ENCODE measurements at places on chromosomes 12 and 14.

GRCh38 chr12:67710582-67710981 is 62.0 kb downstream of the DYRK2 start:
- H3K27ac ChIP-seq = no peak overlapping the region
- H3K27me3 ChIP-seq = no peaks in the 10 kb centered on the region
- no peak overlapping the region for H3K4me3 ChIP-seq
- no peaks in the 10 kb centered on the region for H3K4me1 ChIP-seq
- no peaks in the 10 kb centered on the region for H3K36me3 ChIP-seq
- DNase-seq = no peak

DNA sequence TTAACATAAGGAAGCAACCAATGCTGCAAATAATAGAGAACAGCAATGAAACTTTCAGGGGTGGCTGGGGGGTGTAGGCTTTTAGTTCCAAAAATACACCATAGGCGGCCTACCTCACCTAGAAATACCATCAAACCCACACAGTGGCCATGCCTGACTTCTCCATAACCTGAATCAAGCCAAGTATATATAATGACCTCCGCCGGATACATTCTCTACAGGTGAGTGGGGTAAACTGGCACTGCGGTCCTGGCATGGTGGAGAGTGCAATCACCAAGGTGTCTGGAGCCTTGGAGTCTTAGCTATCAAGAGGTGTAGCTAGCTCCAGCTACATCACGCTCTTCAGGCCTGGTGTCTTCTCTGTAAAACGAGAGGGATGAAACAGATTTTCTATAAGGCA is 1.2 kb downstream of the ZBTB25 start:
- H3K4me1 ChIP-seq = peaks cover 9% of the 10 kb centered on the region
- H3K36me3 ChIP-seq = no peaks in the 10 kb centered on the region
- H3K27ac ChIP-seq = no peak overlapping the region
- no peaks in the 10 kb centered on the region for H3K27me3 ChIP-seq
- no peak overlapping the region for H3K4me3 ChIP-seq
- no peak for DNase-seq

DNA sequence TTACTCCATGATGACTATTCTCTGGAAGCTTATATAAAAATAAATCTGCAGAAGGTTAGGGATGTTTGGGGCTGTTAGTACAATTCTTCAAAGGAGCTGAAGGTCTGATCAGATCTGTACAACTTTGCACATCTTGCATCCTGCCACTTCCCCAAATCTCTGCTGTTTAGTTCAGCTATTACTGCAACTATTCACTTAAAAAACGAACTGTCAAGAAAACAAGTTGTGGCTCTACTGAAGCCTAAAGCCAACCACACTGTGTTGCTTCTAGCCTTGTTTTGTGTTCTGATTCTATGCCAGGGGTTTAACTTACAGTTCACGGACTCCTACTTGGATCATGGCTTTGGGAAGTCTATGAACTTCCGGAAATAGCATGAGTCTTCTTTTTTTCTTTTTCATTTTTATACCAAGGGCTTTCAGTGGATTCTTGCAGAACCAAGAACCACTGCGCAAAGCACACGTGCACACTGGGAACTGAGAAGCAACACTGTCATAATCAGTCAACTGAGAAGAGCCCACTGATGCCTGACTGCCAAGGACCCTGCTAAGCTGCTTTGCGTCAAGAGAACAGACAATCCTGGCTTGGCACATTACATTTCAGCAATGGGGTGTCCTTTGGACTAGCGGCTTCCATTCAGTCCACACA is 66.3 kb upstream of the EEA1 start:
- H3K4me1 ChIP-seq = no peaks in the 10 kb centered on the region
- no peak overlapping the region for H3K4me3 ChIP-seq
- no peaks in the 10 kb centered on the region for H3K27me3 ChIP-seq
- no peaks in the 10 kb centered on the region for H3K36me3 ChIP-seq
- H3K27ac ChIP-seq = no peak overlapping the region
- no peak for DNase-seq

DNA sequence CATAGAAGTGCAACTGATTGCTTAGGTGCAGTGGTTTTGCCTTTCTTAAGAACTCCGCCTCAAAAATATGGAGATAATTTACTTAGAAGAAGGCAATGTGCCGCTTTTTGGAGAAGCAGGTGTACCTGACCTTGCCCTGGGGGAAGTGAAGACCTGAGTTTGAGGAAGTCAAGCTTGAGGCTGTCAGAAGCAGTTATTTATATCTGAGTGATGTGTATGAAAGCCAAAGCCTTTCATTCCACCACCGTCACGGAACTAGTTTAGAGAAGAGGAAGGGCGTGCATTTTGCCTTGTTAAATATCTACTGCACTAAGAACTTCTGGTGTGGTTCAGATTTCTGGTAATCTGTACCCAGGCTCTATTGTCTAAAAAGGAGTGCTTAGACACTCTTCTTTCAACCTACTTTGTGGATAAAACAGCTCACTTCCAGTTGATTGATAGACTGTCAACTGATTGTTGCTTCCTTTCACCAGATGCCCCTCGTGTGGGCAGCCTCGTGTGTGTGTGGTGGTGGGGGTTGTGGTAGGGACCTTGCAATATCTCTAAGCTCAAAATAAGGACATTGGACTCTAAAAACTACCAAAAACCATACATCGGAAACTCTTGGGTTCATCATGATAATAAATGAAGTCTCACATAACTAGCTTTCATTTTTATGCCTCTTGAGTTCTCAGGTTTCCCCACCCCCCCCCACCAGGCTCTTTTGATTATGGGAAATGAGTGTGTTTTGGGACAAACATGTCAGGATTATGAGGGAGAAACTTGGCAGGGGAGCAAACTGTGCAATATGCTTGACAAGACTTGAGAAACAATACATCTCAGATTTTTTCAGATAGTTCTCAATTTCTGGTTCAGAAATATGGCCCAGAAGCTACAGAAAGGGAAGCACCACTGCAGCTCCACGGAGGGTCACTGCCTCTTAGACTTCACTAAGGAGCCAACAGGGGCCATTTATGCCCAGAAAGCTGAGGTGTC is 78.6 kb downstream of the ARF6 start:
- DNase-seq = no peak
- H3K36me3 ChIP-seq = no peaks in the 10 kb centered on the region
- no peak overlapping the region for H3K4me3 ChIP-seq
- H3K27ac ChIP-seq = no peak overlapping the region

DNA sequence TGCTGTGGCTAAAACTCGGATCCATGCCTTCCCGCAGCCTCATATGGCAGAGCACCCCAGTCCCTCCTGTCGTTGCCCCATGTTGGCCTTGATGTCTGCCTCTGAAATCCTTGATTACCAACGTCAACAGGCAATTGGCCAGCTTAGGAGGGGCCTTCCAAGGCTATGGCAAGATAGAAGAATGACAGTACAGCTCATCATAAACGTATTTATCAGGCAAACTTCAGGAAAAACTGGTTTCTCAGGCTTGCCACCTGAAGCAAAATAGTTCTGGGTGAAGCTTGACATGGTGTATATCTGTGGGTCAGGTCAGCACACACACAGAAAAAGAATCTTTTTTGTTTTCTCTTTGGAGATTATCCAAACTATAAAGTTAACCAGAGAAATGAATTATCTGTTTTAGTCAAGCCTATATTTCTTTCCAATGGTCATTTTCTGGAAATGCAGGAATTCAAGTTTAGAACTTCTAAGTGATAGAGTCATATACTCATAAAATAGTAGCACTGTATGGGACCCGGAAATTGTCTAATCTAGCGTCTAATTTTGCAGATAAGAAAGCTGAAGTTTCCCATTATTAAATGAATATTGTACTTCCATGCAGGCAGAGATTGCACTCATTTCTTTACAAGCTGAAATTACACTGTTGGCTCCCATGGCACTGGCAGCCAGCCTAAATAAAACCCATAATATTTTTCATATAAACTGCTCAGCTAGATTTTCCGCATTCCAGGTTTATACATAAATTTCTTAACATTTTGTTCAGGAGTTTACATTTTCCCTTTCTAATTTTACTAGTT is 24.4 kb upstream of the DUSP16 start:
- no peak overlapping the region for H3K27ac ChIP-seq
- H3K27me3 ChIP-seq = no peaks in the 10 kb centered on the region
- no peaks in the 10 kb centered on the region for H3K4me1 ChIP-seq
- H3K36me3 ChIP-seq = no peaks in the 10 kb centered on the region

DNA sequence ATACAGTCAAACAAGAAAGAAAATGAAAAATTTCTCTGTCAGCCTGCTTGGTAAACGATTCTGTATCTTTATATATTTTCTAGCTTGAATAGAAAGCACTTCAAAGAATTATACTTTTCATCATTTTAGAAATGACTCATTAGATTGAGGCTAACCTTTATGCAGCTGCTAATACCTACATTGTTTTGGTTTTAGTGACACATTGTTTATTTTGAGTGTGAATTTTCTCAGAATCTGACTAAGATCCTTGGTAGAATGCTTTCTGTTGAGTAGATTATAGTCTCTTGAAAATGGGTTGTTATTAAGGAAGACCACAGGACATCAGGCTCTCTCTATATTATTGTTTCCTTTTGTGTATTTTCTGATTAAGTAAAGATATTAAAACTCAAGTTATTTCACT is at the start of gene PMCH:
Gene PMCH (minus strand): TSS at position 45 of the 400 bp plus-strand sequence. CDS start 63 bp downstream, outside the sequence.
- H3K27me3 ChIP-seq = no peaks in the 10 kb centered on the region
- no peak within 1 kb of the TSS for H3K27ac ChIP-seq
- H3K36me3 ChIP-seq = no peaks in the 10 kb centered on the region
- no peaks in the 10 kb centered on the region for H3K4me1 ChIP-seq
- H3K4me3 ChIP-seq = no peak within 1 kb of the TSS

GRCh38 chr14:60989599-60989998 is 8.6 kb downstream of the SLC38A6 start:
- no peak overlapping the region for H3K4me3 ChIP-seq
- H3K36me3 ChIP-seq = no peaks in the 10 kb centered on the region
- no peak for DNase-seq
- H3K4me1 ChIP-seq = no peaks in the 10 kb centered on the region
- no peak overlapping the region for H3K27ac ChIP-seq
- H3K27me3 ChIP-seq = no peaks in the 10 kb centered on the region

DNA sequence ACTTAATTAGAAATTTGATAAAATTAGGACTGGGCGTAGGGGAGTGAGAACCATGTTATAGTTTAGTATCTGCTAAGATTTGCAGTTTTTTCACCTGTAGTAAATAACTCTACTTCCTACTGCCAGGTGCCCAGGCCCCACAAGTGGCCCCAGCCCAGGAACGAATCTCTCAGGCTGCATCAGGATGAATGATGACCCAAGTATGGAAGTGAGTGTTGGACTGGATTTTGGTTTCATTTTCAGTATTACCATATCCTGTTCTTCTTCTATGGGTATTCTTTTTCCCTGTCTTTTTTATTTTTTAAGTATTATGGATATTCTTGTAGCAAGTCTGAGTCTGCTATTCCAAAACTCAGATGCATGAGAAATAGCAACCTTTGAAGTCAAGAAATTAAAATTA is 120.3 kb upstream of the BCAT1 start:
- no peak overlapping the region for H3K4me3 ChIP-seq
- no peaks in the 10 kb centered on the region for H3K36me3 ChIP-seq
- no peak for DNase-seq

Measured in mesendoderm (in vitro differentiated cells).